A172 (cell line): ENCODE measurements at places on chromosomes 12 and 14.
A peak's percentile ranks its signal among the peaks of the same experiment; 100 is the strongest.

GRCh38 chr14:92430686-92431085, 82.9 kb upstream of the RIN3 start:
- no peak for DNase-seq

- DNase-seq = no peak
Measured at GRCh38 chr12:125996443-125996842, 931.2 kb downstream of the AACS start.

DNA sequence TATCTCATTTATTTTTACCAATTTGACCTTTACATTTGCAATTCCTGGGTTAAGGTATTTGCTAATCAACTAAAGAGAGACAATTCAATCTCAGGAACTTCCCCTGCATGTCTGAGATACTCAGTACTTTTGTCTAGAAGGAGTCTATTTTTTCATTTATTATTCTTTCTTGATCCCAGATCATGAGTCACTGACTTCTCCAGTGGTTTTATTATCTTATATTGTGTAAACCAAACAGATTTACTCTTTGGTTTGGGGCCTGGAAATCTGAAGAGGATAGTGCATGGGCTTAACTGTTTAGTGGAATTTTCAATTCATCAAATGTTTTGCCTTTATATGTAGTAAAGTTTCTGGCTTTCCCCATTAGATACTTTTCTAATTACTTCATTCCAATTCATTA, 185.4 kb downstream of the ALG10B start:
- peak; percentile 16 for DNase-seq

GRCh38 chr12:123845881-123846280, 83.8 kb downstream of the DNAH10 start:
- DNase-seq = no peak

- peak; percentile 78 for DNase-seq
Measured at GRCh38 chr12:22282283-22282682, 52.2 kb downstream of the ST8SIA1 start.

DNA sequence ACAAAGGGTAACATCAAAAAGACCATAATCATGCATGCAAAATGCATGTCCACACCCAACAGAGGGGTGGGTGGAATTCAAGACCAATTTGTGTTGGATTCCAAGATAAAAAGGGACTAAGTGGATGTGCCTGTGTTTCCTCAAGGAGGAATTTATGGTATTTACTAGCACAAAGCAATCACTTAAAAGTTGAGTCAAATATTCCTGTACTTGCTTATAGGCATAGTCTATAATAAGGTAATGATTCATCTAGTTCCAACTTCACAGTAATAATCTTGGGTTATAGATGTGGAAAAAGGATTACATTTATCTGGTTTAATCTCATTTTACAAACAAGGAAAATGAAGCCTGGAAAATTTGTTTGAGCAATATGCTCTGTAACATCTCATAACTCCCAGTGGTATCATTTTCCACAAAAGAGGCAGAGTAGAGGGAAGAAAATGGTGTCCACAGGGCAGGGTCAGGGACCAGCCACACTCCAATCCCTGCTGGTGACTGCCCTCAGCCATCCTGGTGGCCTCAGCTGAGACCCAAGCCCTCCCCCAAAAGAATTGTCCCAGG, 80.8 kb upstream of the REP15 start:
- DNase-seq = peak; percentile 85

GRCh38 chr12:79400481-79400880, 290.3 kb downstream of the PAWR start:
- no peak for DNase-seq

- no peak for DNase-seq
Measured at GRCh38 chr12:116266168-116266601, 11.3 kb downstream of the MED13L start.

DNA sequence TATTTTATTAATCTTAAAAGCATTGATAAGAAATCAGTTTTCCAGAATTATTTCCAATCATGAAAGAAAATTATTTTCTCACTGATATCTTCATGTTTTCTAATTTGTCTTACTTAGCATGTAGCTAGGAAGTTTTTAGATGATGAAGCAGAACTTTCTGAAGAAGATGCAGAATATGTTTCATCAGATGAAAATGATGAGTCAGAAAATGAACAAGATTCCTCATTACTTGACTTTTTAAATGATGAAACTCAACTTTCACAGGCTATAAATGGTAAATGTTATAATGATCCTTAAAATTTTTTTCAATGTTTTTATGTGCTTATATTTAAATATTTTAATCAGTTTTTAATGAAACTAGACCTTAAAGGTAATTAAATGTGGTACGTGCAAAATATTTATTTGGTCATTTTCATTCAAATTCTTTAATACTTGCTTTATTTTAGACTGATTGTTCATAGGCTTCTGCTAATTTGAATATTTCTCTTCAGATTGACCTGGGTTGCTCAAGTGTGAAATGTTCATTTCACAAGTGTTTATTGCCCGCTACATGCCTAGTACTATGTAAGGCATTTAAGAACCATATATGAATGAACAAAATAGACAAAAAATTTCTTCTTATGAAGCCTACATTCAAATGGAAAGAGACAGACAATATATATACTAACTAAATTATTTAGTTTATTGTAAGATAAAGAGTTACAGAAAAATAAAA, 49.5 kb downstream of the FANCM start:
- no peak for DNase-seq

GRCh38 chr14:83287300-83287699, 1753.6 kb upstream of the SEL1L start:
- no peak for DNase-seq

- no peak for DNase-seq
Measured at GRCh38 chr12:58967561-58967960, 47.3 kb upstream of the LRIG3 start.

GRCh38 chr14:63523735-63524426, 19.3 kb downstream of the PPP2R5E start:
- no peak for DNase-seq

DNA sequence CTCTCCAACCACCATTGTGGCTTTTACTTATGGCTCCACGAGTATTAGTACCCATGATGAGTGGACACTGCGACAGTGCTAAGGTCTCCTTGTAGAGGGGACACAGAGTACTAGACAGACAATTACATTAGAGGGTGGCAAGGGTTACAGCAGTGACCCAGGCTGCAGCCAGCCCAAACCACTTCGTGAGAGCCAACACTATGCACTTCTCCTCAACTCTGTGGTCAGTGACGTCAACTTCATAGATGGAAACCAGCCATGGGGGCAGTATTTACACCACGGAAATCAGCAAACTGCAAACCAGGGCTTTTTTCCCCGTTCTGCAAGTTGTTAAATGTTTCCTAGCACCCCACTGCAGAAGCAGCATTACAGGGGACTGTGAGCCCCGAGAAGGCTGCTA, 61.6 kb upstream of the ZFP36L1 start:
- no peak for DNase-seq

- no peak for DNase-seq
Measured at GRCh38 chr12:4148418-4149056, 125.0 kb upstream of the CCND2 start.

- no peak for DNase-seq
Measured at GRCh38 chr12:129605666-129606065, 298.2 kb downstream of the TMEM132D start.

- no peak for DNase-seq
Measured at GRCh38 chr12:10243818-10244520, 31.3 kb downstream of the GABARAPL1 start.

- no peak for DNase-seq
Measured at GRCh38 chr12:82745807-82746206, 59.1 kb downstream of the TMTC2 start.

- no peak for DNase-seq
Measured at GRCh38 chr14:95200404-95200803, 43.1 kb upstream of the DICER1 start.

DNA sequence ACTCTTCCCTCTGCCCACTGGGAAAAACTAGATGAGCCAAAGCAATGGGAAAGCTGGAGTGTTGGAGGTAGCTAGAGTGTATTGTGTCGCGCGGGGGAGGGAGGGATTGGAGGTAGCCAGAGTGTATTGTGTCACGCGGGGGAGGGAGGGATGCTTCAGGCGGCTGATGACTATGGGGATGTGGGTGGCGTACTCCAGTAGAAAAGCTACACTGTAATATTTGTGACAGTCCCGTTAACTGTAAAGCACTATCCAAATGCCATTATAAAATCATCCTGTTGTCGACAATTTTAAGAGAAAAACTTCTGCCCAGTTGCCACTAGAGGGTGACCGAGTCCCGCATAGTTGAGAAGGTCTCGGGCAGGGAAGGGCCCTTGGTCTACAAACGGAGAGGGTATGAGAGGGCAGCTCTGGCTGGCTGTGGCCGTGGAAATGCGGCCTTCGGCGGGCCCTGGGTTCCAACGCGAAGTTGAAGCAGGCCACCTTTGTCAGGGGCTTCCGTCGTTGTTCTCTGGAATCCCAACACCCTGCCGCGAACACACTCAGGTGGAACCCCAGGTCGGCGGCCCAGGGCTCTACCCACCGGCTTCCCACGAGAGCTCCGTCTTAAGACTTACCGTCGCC, 15.1 kb upstream of the PLEK2 start:
- DNase-seq = peak; percentile 42

DNA sequence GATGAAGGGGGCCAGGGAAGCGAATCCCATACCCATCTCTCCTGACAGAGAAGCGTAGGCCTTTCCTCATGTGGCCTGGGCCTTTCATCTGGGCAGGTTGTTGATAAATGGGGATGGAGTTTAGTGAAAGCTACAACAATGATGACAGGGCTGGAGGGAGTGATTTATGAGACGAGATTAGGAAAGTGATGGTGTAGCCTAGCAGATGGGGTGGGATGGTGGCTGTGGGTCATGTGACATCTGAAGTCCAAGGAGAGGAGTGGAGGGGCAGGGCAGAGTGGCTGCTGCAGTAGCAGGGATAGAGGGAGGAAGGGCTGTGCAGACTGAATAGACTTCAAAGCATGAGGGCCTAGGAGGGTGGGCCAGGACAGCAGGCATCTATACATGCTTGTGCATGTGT, 85.5 kb downstream of the ADCK1 start:
- DNase-seq = no peak

DNA sequence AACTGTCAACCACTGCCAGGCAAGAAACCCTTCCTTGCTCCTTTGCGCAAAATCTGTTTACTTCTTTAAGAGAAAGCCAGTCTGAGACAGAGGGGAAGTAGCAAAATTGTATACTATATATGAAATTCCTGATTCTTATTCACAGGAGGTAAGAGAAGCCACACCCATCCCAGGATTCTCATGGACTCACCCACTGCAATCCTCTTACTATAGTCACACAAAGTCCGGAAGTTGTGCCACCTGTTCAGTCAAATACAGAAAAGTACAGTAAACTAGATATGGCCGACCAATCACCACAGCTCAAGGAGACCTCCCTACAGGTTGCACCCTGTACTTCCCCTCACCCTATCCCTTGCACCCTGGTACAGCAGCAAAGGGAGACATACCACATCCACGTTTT, 2.9 kb downstream of the PRMT5 start:
- DNase-seq = peak; percentile 54

- no peak for DNase-seq
Measured at GRCh38 chr14:85579942-85580341, 50.0 kb downstream of the FLRT2 start.

- DNase-seq = no peak
Measured at GRCh38 chr14:75249958-75250336, 28.7 kb upstream of the FOS start.

GRCh38 chr12:99367181-99367580, 280.4 kb upstream of the GARIN6 start:
- DNase-seq = no peak

- no peak for DNase-seq
Measured at GRCh38 chr12:112514456-112514855, 95.7 kb downstream of the PTPN11 start.

DNA sequence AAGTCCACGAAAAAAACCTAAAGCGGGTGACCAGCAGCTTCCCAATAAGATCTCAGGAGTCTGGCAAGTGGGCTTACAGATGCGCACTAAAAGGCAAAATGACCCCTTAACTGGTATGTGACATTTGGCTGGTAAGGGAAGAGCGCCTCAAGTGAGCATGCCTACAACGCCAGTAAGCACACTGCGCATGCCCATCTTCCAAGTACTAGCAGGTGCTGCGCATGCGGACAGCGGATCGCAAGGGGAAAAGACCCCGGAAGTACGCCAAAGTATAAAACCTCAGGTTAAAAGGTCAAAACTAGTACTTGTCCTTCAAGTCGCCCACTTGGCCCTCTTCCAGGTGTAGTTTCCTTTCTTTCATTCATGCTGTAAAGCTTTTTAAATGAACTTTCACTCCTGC, 518.5 kb upstream of the MDGA2 start:
- no peak for DNase-seq

GRCh38 chr14:63432228-63432627, 110.9 kb downstream of the PPP2R5E start:
- no peak for DNase-seq

- DNase-seq = no peak
Measured at GRCh38 chr12:52182384-52182783, 9.4 kb downstream of the KRT80 start.

- no peak for DNase-seq
Measured at GRCh38 chr12:58026897-58027891, 85.8 kb downstream of the ATP23 start.

DNA sequence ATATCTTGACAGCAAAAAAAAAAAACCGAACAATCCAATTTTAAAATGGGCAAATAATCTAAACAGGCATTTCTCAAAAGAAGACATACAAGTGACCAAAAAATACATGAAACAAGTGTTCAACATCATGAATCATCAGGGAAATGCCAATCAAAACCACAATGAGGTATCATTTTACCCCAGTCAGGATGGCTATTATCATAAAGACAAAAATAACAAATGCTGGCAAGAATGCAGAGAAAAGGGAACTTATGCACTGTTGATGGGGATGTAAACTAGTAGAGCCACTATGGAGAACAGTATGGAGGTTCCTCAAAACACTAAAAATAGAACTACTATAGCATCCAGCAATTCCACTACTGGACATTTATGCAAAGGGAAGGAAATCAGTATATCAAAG, 448.2 kb downstream of the RGS6 start:
- DNase-seq = no peak

DNA sequence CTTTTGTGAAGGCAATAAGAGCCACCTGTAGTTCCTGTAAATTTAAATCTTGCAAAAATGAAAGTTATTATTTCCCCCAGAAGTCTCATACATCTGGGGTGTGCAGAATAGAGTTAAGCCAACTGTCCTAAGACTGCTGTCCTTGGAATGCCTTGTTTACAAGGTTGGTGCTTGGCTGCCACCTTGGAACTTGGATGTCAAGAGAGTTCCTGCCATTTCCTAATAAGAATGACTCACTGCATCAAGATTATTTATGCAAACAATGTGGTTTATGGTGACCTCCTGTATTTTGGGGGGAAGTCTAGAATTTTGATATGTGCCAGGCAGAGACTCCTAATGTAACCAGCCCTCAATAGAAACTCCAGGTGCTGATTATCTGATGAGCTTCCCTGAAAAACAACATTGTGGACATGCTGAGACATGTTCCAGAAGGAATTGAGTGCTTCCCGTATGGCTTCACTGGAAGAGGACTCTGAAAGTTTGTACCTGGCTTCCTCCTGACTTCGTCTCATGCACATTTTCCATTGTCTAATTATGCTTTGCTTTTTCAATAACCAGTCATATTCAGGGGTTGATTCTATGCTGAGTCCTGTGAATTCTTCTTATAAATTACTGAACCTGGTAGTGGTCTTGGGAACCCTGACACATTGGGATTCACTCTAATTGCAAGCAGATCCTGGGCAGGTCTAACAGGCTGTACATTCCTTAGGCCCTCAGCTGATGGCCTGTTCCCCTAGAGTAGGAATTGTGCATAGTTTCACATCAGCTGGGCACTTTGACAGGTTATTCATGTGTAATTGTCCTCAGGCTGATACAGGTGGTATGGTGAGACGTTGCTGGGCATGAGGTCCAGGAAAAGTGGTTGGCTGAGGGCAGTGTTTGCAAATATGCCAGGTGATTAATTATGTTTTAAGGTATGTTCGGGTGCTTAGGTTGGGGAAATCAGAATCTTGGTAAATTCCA, 1370.7 kb upstream of the TMEM132C start:
- no peak for DNase-seq
